Globus pallidus (tissue), 1 donor: ENCODE measurements at places on chromosomes 16 and 17.

GRCh38 chr17:82881900-82882714 is 42.3 kb upstream of the ZNF750 start:
- peak; percentile 52 for DNase-seq

GRCh38 chr17:30225919-30226553 is 9.5 kb downstream of the SLC6A4 start:
- DNase-seq: no peak

GRCh38 chr16:1915732-1916639 is 2.2 kb downstream of the HS3ST6 start:
- DNase-seq: no peak

DNA sequence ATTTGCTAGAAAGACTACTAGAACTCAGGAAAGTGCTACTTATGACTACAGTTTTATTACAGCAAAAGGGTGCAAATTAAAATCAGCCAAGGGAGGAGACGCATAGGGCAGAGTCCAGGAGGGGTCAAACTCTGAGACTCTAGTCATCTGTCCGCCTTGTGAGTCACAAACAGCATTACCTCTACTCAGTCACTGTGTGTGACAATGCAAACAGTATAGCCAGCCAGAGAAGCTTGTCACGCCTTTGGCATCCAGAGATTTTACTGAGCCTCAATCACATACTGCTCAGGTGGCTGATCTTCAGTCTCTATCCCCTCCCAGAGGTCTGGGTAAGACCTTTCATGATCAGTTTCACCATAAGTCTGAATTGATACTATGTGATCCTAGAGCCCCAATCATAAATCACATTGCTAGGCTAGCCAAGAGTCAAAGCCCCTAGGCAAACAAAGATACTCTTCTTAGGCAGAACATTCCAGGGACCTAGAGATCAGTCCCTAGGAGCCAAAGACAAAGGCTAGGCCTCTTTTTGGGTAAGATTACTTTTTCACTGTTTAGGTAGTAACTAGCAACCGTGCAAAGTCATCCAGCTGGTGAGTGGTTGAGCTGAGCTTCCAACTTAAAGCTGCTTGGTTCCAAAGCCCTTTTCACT is 48.8 kb upstream of the CLEC19A start:
- no peak for DNase-seq

DNA sequence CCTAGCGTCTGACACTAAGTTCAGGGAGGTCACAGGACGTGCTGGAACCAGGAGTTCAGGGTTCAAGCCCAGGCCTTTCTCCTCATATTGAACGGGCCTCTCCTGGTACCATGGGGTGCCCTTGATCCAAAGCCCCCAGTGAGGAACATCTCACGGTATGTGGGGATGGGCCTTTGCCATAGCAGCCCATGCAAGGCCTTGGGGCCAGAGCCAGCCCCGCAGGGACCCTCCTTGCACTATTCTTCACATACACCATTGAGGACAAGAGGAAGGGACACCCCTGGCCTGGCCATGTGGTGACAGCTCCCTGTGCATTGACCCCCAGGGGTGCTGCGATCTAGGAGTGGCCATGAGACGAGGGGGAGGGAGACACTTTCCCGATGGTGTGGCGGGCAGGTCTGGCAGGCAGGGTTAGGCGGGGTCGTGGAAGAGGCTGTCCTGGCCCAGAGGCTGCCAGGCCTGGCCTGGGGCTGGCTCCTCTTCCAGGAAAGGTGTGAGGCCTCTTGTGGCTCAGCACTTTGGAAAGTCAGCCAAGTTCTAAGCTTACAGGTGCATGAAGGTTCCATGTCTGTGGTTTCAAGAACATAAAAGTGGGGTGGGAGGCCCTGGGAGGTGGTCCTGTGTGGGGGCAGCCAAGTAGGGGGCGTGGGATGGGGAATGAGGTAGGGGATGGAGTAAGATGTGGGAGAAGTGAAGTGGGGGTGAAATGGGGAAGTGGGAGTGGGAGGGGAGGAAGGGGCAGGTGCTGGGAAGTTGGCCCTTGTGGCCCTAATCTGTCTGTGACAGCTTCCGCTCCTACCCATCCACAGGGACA is 88.7 kb upstream of the CBX4 start:
- DNase-seq: no peak

DNA sequence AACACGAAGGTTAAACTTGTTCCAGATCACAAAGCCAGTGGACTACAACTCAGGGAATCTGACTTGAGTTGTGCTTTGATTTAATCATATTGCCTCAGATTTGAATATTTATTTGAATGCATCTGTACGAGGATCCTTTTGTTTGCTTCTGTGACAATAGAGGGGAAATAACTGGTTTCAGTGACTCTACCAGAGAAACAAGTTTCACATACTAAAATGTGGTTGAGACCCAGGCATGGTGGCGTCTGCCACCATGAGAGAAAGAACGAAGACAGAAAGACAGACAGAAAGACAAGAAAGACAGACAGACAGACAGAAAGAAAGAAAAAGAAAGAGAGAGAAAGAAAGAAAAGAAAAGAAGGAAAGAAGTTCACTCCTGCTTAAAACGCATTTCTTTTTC is 24.0 kb downstream of the YWHAE start:
- DNase-seq: no peak
